Fibroblast of skin of scalp (primary cell): ENCODE measurements at places on chromosomes 13 and 19.

DNA sequence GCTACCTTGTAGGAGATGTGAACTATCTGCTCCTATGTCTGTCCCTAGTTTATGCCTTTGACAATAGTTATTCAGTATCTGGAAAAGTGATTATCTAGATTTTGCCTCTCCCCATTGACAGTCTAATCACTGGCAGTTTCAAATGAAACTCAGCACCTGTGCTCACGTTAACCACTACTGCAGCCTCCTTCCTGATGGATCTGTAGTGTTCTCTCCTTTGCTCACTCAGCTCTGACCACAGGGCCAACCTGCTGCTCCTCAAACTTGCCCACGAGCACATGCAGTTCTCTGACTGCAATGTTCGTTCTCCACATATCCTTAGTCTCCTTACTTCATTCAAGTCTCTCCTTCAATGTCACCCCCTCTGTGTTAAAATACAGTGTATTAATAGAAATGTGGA, 230.1 kb downstream of the NHLRC3 start:
- DNase-seq = no peak

- no peak for DNase-seq
Observed at GRCh38 chr19:4493929-4494690, 22.0 kb downstream of the HDGFL2 start.

GRCh38 chr13:30373727-30374126, 48.6 kb upstream of the UBE2L5 start:
- DNase-seq = no peak

DNA sequence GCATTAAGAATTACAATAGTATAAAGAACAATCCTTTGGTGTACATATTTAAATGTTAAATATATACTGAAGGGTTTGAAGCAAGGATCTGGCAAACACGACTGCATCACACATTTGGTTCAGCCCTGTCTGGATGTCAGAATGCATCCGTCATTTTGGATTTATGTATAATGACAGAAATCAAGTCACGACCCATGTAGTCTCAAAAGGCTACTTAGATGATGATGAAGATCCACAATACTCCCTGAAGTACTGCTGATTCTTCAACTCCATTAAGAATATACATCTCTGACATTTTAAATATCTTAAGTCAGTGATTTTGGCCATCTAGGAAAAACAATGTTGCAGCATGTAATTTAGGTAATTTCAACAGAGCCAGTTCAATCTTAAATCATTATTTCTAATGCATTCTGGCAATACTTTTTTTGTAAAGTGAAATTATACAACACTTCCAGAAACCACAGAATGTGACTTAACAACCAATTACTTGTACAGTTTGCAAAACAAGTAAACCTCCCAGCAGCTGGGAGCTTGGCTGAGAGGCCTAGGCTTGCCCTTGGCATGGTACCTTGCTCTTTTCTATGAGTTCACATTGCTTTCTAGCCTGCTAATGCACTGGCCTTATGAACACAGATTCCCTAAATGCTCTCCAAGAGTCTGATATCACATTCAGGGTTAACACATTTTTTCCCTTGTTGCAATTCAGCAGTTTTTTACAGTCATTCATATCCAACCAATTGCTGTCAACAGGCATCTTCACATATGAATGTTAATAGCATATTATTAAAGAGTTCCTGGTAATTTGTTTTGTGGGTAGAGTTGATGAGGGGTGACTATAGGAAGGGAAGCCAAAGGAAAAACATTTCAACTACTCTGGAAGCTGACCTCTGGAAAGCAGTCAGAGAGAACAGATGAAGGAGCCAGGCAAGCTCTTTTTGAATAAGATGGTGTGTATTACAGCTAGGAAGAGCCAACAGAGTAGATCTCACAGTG, 175.2 kb downstream of the ENOX1 start:
- DNase-seq = no peak

GRCh38 chr13:101231751-101232428, 184.4 kb downstream of the NALCN start:
- peak; percentile 31 for DNase-seq

GRCh38 chr19:21750586-21751128, 16.7 kb downstream of the ZNF100 start:
- no peak for DNase-seq

GRCh38 chr19:12800466-12800770, 1.2 kb downstream of the PRDX2 start:
- DNase-seq = no peak

DNA sequence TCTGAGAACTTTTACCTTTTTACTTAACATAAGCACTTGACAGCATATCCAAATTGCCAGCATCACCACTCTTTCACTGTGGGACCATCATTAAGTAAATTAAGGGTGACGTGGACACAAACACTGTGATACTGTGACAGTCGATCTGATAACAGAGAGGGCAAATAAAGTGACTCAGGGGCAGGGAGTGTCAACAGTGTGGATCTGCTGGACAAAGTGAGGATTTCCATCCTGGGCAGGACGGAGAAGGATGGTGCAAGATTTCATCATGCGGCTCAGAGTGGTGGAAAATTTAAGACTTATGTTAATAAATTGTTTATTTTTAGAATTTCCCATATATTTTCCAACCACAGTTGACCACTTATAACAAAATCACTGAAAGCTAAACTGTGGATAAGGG, 60.0 kb upstream of the WDFY2 start:
- DNase-seq = peak; percentile 40

DNA sequence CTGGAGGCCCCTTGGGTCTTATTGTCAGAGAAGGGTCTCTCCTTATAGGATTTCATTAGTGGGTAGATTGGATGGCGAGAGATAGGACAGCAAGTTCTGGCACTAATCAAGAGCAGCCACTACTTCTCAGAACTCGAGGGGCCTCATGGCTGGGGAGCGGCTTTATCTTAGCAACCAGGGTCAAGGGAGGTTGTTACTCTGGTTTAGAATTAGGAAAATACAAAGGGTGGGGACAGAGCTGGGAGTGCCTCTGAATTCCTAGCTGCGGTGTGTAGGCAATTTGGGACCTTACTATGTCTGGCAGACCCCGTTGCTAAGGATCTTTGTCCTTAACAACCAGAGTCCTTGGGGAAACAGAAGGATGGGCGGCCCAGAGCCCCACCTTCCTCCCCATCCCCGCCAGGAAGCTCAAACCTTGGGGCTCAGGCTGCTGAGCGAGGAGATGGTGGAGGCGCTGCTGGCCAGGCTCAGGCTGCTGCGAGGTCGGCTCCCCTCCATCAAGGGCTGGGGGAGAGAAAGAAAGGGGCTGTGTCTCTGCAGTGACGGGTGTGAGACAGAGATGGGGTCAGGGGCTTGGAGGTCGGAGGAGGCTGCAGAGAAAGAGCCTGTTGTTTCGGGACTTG, 1.2 kb downstream of the PLEKHA4 start:
- DNase-seq = peak; percentile 15

- DNase-seq = no peak
Observed at GRCh38 chr13:40464337-40465014, 202.0 kb downstream of the FOXO1 start.

GRCh38 chr19:307111-307531, 15.9 kb upstream of the PLPP2 start:
- no peak for DNase-seq

GRCh38 chr13:74678308-74678965, 544.2 kb upstream of the KLF12 start:
- no peak for DNase-seq

DNA sequence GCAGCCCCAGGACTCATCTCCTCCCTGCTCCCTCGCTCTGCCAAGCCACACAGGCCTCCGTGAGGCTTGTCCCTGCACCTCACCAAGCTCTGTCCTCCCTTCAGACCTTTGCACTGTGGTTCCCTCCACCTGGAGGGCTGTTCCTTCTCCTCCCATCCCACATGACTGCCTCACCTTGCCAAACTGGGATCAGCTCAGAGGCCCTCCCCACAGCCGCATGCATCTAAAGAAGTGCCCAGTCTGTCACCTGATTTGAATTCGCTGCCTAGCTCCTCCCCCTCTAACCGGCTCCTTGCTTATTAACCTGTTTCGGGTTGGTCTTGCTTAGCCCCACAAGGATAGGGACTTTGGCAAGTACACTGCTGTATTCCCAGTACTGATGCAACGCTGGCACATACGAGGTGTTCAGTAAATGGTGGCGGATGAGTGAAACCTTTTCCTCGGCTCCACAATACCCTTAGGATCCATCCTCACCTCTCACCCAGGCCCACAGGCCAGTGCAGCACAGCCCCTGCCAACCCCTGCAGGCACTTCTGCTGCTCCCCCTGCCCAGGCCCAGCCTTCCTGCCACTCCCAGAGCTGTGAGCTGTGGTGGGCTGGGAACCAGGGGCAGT, 4.4 kb downstream of the AKT2 start:
- DNase-seq = no peak

GRCh38 chr13:76723551-76724232, 162.5 kb downstream of the KCTD12 start:
- DNase-seq = peak; percentile 94

GRCh38 chr13:114146629-114147028, 14.2 kb upstream of the RASA3 start:
- no peak for DNase-seq

DNA sequence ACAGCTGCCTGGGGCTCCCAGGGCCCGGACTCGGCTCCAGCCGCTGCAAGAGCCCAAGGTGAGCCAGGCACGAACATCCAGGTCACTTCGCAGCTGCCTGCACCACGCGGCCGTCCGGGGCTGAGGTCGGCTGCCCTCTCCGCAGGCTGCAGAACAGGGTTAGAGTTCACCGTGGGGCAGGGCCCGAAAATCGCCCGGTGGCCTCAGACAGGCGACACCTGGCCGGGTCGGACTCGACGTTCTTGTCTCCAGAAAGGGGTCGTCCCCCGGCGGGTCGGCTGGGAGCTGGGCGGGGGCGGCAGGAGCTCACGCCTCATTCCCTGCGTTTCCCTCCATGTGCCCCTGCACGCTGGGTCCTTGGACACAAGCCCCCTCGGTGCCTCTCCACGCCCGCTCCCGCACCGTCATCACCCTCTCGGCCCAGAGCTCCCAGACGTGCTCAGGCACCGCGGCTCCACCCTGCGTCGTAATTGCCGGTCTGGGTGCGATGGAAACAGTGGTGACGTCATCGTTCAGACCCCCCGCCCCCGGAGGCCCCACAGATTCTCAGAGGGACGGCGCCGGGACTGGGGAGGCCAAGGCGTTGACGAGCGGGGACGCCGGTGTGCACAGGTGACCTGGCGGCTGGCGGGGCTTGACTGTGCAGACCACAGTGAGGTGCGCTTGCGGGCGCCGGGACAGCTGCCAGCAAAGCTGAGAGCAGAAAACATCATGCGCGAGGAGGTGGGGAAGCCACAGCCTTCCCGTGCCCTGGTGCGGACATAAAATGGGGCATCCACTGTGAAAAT, 4.0 kb upstream of the GRIN3B start:
- peak; percentile 49 for DNase-seq

- DNase-seq = no peak
Observed at GRCh38 chr13:99064624-99065234, 86.9 kb upstream of the DOCK9 start.

DNA sequence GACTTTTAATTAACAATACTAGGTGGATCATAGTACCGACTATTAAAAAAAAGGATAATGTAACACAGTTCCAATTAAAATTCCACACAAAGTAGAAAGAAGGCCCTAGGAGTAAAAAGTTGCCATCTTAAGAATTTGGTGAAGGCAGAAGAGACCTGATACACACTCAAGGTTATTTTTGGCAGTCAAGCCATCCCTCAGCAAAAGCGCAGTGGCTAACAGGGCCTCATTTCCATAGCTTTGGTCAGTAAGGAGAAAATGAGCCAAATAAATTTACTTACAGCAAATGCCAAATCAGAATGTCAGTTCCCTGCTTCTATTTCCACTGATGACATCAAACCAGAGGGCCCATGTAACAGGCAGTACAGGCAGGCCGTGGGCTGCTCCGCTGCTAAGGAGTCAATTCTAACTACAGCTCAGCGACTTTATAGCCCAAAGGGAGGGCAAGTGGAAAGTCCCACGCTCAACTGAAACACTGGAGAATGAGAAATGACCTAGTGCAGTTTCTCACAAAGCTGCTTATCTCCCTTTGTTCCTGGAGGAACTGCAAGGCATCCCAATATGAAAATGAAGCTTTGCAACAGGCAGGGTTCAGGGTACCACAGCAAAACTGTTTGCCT, 6.3 kb downstream of the ARGLU1 start:
- DNase-seq = no peak

DNA sequence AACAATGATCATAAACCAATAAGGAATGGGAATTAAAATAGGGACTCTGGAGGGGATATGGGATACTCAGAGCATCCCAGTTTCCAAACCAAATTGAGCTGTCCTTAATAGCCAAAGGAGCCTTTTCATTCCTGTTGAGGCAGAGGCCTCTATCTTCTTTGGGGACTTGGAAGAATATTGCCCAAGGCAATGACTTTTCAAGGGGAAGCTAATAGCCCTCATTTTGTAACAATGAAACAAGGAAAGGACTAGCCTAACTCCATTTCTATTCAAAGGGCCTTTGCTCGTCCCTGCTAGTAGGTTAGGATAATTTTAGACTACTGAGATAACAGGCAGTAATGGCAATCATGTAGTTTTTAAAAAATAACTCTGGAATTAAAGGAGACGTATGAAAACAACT, 789.8 kb upstream of the SLITRK5 start:
- no peak for DNase-seq

GRCh38 chr19:53394522-53394973, 401 bp upstream of the ZNF765 start:
- no peak for DNase-seq

DNA sequence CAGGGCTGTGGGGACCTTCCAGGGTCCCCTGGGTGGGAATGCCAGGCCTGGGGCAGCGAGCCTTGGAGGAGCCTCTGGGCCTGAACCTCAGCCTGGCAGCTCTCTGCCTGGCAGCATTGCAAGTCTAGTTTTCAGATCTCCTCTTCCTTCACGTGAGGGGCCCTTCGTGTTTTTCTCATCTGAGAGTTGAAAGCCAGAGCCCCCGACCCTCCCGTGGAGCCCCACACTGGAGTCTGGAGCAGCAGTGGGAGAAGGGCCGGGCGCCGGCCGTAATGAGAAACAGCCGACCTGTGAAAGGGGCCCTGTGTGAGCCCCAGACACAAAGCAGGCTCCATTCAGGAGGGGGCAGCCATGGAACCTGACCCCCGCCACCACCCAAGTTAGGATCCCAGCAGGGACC, 19.3 kb downstream of the TMED1 start:
- DNase-seq = no peak

DNA sequence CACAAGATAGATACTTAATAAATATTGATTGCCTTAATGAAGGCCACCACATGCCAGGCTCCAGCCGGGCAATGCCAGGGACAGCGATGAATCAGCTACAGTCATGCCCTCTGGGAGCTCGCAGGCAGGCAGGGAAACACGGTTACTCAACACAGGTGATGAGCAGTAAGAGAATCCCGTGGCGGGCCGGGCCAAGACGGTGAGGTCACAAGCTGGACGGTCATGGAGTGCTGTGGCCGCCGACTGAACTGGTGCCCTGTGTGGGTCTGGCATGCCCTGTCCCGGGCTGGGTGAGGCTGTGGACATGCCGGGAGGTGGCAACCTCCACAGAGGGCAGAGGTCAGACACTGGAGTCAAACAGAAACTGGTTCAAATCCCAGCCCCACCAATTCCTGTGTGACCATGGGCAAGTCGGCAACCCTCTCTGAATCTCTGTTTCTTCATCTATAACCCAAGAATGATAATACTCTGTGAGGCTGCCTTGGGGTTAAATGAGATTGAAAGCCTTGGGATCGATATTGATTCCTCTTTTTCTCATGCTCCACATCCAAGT, 13.2 kb upstream of the PAK4 start:
- DNase-seq = no peak
